ENCODE measurements at places on chromosomes 6 and 20. TPM values are rescaled to one million over a fixed set of nuclear protein-coding genes. Genes with fewer than 3 reads are reported as not detected.

Gene COL21A1
- total RNA-seq, result 0.76 TPM

Gene RAB44
- total RNA-seq, result 0.05 TPM

Gene MMP24OS
- 90.1 TPM for total RNA-seq

Gene RAMACL
- total RNA-seq, result 0.20 TPM

Gene CTAGE9
- not detected for total RNA-seq
